ENCODE measurements at places on chromosomes 4 and X.

DNA sequence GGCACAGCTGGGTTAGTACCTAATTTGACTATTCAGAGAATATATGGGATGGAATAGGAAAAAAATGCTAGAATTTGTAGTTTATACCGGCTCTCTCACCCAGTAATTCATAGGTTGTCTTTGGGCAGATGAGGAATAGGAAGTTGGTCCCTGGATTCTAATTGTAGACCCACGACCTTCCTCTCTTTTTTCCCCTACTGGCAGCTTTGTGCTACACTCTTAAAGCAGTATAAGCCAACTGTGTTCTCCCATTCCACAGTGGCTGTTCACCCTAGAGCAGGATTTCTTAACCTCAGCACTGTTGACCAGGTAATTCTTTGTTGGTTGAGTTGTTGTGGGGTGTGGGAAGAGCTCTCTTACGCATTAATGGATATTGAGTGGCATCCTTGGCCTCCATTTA, 92.9 kb downstream of the FNIP2 start:
- DNase-seq: no peak

- DNase-seq: no peak
These were observed 485.5 kb downstream of the TRAM1L1 start for GRCh38 chr4:116599859-116600258.

- DNase-seq: no peak
These were observed 474.0 kb upstream of the NDST3 start for GRCh38 chr4:117560329-117560728.

- no peak for DNase-seq
These were observed 70.0 kb downstream of the MGST2 start for GRCh38 chr4:139735381-139736273.

- DNase-seq: no peak
These were observed 11.2 kb upstream of the MID1 start for GRCh38 chrX:10631416-10632145.

GRCh38 chrX:19107035-19107434, 15.2 kb downstream of the ADGRG2 start:
- no peak for DNase-seq

DNA sequence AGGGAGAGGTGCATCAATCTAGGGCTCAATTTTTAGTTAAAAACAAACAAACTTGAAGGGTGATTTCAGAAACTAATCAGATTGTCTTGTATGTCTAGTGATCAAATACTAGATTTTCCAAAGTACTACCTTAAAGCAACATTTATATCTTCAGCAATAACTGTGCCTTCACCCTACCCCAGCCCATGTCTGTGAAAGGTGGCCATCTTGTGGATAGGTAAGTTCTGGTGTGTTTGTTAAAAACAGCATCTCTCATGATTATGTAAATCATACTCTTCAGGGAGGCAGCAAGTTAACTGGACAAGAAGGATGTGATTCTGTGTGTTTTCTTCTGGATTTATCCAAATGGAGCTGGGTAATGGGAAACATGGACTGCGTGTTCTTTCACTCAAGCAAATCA, 81.4 kb upstream of the ACSL1 start:
- DNase-seq: no peak

GRCh38 chr4:94525993-94526728, 74.4 kb downstream of the PDLIM5 start:
- no peak for DNase-seq

DNA sequence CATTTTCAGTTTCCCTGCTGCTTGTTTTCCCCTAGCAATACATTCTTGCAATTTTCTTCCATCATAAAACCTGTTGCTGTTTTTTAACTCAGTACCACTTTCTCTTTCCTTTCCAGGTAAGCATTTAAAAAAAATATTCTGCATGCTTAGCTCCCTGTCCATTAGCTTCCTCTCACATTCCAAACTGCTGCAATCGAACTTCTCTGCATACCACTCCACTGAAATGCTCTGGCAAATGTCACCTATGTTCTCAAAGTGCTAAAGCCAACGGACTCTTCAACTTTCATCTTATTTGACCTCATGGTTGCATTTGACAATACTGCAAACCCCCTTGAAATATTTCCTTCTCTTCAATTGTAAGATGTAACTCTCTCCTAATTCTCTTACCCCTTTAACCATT, 192.7 kb downstream of the ANAPC10 start:
- no peak for DNase-seq

DNA sequence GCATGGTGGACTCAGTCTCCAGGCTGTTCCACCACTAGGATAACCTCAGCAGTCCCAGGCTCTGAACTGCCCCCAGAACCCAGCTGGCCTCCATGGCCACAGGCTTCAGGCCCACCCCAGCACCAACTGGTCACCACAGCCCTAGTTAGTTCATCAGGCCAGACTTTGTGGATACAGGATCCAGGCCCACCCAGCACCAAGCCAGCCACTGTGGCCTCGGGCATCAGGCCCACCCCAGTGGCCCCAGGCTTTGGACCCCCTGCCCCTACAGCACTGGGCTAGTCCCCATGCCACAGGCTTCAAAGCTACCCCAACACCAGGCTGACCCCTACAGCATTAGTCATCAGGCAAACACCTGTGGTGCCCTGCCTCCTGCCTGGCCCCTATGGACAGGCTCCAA, 50.0 kb downstream of the ZCCHC13 start:
- DNase-seq: no peak

DNA sequence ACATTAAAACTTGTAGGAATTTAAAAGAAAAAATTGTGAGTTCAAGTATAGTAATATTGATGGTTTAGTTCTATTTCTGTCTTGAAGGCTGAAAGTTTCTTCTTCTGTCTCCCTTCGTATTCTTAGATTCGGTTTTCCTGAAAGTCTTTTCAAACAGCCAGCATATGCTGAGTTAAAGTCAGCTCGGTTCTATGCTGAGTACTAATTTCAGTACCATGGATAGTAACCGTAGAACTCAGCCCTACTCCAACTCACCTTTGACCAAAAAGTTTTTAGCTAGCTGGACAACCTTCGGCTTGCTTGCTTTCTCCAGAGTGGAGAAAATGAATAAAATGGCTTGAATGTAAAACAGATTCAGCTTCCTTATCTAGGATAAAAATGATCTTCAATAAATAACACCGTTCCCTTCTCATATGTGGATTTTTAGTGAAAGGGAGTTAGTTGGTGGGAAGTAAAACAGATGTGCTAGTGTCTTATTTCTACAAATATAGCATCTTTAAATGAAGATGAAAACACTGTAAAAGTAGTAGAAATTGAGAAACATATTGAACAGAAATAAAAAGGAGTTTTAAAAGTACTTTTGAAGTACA, 5.2 kb downstream of the POU4F2 start:
- peak; percentile 26 for DNase-seq

- no peak for DNase-seq
These were observed 45.3 kb upstream of the DDX3X start for GRCh38 chrX:41288641-41289040.

DNA sequence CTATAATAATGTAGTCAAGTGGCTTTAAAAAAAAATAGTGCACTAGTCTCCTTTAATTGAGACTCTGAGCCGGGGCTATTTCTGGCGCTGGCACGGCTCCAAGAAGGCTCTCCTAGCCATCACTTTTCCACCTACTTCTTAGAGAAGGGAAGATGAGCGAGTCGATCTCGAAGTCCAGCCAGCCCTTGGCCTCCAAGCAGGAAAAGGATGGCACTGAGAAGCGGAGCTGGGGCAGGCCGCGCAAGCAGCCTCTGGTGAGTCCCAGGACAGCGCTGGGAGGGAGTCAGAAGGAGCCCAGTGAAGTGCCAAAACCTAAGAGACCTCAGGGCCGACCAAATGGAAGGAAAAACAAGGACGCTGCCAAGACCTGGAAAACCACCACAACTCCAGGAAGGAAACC, 531.9 kb downstream of the MAGEB5 start:
- no peak for DNase-seq

DNA sequence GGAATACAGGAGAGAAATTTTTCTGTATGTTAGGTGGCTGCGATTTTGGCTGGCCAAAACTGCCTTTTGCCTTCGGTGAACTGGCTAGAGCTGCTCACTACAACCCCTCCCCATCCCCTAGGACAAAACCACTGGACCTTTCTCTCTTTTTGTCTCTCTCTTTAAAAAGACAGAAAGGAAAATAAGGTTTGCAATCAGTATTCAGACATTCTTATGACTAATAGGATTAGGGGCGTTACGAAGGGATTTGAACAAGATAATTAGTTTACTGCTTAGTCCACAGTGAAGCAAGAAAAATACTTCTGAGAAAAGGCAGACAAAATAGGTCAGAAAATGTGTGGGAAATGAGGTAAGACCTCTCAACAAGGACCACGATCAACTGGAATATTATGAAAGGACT, 180.4 kb downstream of the SLIT2 start:
- DNase-seq: no peak

DNA sequence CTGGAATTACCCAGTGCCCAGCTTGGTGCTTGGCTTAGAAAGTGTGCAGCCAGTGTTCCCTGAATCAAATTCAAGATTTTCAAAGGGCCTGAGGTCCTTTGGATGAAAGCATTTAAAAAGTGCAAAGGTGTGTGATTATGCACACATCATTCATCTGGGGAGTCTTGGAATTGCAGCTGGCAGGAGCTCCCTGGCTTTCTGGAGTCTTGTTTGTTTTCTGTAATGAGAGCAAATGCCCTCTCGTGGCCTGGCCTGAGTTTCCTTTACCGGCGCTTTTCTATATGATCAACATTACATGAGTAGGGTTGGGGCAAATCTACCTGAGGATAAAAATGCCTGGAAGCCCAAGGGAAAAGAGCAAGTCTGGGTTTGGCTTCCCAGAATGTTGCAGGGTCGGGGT, 24.6 kb upstream of the SORCS2 start:
- DNase-seq: no peak

- DNase-seq: no peak
These were observed 17.7 kb downstream of the RGS12 start for GRCh38 chr4:3310301-3311094.

GRCh38 chr4:162497564-162498167, 333.9 kb upstream of the FSTL5 start:
- no peak for DNase-seq

DNA sequence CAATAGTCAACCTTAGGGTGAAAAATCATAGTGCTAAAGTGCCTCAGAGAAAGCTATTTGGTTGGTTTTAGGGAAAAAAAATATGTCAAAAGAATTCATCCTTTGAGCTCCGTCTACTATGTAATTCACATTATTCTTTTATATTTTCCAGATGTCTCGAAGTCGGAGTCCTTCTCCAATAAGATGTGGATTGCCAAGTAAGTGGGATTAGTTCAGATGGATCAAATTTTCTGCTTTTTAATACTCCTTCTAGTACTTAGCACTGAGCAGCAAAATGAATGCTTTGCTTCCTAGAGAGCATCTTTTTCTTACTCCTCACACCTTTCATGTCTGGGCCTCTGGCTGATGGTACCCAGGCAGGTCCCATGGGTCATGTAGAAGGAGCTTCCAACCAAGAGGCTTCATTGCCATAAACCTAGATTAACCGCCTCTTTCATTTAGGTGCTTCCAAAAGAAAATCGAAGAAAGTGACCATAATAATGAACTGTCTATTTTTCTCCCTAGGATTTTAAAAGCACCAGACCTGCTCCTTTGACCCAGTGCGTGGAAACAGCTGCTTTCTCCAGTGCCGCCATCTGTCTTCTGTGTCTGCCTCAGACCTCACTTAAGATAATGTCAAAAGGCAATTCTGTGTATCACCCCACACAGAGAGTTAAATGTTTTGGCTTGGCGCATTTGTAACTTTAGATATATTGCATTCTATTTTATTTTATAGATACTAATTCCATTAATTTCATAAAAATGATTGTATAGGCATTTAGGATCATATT, 43.5 kb downstream of the SPATA18 start:
- no peak for DNase-seq

DNA sequence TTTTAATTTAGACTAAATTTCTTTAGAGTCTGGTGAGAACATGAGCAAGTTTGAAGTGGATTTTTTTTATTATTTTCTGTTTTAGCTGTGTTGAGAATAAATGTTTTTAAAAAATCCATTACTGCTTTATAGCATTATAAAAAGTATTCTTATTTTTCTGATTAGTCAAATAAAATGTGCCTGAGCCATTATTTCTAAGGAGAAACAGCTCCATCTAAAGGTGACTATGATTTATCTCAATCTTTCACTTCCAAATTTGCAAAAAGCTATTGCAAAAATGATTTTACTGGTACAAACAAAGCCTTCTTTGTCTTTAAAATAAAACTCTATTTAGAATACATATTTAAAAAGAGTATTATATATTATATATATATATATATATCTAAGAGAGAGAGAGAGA, 959.2 kb downstream of the FAM133A start:
- DNase-seq: no peak

GRCh38 chr4:88005076-88005475, 2.4 kb upstream of the PKD2 start:
- no peak for DNase-seq

DNA sequence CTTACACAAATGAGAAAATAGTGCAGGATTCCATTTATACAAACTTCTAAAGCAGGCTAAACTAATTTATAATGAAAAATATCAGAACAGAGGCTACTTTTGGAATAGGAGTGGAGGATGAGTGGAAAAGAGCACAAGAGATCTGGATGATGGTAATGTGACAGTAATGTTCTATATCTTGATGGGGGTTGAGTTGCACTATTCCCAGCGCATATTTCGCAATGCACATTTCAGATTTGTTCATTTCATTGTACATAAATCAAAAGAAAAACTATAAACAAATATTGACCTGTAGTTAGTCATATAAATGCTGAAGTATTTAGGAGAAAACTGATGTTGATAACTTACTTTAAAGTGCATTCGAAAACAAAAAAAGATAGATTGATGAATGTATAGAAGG, 177.0 kb upstream of the MAOA start:
- no peak for DNase-seq

DNA sequence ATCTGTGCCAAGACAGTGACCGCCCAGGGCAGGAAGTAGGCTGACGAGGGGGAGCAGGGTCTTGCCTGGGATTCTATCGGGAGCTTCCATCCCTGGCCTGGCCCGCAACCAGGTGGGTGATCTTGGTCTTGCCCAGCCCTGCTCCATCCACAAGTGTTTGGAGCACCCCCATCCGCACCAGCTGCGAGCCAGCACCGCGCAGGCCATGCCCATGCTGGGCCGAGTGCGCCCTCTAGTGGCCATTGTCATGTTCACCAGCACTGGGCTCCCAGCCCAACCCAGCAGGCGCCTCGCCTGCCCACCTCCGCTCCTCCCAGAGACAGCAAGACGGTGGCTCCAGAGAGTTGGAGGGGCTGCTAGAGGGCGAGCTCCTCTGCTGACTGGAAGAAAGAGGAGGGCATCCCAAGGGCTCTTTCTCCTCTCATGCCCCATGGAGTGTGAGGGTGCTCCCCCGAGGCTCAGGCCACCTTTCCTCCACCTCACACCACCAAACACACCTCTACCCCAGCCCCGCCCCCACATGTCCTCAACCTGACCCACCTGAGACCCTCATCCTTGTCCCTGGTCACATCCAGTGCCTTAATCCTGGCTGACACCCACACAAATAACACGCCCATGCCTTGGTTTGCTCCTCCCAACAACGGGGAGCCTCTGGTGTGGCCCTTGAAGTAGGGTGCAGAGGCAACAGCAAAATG, 9.8 kb upstream of the ATP2B3 start:
- peak; percentile 93 for DNase-seq

DNA sequence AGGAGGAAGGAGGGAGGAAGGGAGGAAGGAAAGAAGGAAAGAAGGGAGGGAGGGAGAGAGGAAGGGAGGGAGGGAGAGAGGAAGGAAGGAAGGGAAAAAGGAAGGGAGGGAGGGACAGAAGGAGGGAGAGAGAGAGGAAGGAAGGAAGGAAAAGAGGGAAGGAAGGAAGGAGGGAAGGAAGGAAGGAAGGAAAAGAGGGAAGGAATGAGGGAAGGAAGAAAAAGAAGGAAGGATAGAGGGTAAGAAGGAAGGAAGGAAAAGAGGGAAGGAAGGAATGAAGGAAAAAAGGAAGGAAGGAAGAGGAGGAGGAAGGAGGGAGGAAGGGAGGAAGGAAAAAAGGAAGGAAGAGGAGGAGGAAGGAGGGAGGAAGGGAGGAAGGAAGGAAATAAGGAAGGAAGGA, 796.8 kb downstream of the ARAP2 start:
- DNase-seq: no peak
